NCI-H345 (cell line): ENCODE measurements at places on chromosomes 6 and 20.

DNA sequence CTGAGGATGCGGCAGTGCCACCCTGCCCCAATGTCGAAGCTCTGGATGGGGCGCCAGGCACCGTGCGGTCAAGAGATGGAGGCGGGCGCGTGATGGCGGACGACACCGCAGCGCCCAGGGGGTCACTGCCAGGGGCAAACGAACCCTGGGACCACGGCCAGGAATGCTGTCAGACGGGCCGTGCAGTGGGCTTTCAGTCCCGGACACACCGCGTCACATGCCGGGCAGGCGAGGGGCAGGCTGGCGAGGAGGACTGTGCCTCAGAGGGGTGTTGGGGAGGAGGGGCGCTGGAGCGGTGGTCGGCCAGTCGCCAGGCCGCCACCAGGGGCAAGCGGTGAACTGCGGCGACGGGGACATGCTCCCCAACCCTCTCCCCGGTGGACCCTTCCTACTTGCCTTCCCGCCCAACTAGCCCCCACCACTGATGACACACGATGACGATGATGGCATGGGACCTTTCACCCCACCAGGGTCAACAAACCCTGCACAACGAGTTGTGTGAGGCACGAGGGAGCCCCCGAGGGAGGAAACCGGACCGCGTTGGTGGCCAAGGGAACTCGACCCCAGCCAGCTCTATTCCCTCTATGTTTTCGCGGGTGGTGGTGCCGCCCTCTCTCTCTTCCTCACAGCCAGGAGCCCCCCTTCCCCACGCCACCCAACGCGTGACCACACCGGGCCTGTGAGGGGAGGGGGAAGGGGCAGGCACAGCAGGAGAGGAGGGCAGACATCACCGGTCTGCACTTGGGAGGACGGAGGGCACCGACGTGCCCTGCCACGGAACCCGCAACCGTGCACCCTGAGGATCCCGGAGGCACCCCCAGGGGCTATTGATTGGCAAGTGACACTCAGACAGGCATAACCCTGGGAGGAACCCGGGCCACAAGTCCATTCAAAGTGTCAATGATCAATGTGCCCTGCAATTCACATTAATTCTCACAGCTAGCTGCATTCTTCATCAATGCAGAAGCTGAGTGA lies 1960.9 kb upstream of the DEFB115 start:
- DNase-seq = no peak

DNA sequence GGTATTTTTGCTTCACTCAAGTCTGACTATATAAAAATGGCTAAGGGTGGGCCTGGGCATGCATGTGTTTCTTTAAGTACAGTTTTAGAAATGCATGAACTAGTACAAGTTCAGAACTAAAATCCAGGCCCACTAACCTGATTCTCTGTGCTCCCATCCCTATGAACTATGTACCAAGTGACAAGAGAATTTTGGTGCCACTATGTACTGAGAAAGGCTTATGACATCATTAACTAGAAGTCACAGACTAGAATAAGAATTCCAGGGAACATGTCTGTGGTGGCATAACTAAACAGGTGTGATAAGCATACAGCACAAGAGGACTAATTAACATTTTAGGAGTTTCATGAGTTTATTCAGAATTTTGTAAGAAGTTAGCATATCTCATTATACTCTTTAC lies 16.1 kb downstream of the TENT5A start:
- no peak for DNase-seq

DNA sequence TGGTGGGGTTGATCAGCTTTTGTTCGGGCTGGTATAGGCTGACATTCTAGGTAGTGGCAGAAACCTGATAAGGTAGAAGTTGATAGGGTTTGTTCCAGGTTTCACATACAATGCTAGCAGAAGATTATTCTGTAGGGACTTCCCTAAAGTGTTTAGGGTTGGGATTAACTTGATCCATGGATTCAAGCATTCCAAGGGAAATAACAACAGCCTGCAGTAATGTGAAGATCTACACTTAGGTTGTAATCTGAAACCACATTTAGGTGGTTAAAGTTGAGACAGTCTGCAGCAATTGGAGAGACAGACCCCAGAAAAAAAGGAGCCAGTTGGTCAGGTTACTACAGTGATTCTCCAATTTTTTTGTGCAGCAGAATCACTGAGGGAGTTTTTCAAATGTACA lies 56.1 kb downstream of the GJA1 start:
- DNase-seq = no peak

- no peak for DNase-seq
Measured at GRCh38 chr6:167825332-167826229, 1.1 kb upstream of the AFDN start.

DNA sequence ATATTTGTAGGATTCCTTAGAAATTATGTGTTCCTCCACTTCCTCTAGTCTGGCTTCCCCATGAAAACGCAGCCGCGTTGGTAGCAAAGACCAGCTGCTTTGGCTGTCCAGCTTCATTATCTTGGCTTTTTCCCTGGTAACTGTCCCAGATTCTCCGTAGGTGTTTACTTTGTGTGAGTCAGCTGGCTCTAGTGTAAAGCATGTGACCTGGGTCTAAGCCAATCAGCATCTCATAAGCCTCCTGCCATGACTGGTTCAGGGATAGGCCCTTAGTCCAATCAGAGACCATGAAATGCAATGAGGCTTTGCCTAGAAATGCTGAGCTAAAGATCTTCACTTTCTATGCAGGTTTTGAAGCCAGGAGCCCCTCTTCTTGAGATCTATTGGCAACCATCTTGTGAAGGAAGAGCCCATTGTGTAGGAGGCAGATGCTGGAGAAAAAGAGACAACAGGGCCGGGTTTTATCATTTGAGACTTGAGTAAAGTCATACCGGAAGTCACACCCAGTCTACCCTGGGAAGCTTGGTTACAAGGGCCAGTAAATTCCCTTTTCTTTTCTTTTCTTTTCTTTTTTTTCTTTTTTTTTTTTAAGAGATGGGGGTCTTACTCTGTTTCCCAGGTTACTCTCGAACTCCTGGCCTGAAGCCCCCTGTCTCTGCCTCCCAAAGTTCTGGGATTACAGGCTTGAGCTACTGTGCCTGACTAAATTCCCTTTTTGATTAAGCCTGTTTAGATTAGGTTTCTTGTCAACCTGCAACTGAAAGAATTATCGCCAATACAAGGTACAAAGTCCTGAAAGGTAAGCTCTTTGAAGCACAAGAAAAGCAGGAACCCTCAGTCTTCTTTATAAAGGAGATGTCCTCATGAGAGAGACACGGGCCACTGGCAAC lies 256.5 kb upstream of the RREB1 start:
- no peak for DNase-seq

DNA sequence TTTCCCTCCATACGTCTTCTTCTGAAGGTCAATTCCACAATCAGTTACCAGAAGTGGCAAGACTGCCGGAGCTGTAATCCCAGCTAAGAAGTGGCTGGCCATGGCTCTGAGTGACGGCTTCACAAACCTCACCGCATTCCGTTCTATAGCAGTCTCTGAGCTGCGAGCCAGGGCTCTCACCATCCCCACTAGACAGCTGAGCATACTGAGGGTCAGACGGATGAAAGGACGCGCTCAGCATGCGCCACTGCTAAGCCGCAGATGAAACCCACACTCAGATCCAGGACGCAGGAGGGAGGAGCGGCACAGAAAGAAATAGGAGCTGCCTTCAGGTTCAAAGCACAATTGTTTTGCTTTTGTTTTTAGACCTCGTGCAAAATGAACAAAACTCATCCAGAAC lies 97.9 kb downstream of the ANKRD60 start:
- DNase-seq = no peak

DNA sequence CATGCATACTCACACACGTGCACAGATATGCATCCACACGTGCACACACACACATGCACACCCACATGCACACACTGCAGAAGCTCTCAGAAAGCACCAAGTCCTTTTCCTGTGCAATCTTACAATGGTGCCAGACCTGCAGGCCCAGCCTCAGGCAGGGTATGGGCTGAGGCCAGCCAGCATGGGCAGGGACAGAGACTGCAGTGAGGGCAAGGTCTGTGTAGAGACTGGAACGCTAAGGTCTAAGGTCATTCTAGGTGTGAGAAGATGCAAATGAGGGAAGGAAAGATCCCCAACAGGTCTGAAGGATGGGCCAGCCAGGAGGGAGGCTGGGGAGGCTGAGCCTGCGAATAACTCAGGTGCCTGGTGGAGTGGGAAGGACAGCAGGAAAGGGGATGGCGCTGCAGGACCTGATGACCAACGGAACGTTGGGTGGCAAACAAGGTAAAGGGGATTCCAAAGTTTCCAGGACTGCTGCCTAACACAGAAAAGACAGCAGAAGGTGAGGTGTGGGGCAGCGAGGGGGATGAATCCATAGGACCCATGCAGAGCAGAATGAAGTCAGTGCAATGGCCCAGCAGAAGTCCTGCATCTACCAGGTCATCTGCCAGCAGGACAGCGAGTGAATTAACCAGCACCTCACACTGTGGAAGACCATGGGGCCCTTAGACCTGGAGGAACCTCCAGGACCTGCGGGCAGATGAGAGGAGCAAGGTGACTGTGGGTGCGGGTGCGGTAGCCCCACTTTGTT lies 67.0 kb downstream of the ABHD12 start:
- no peak for DNase-seq

- no peak for DNase-seq
Measured at GRCh38 chr6:163099621-163100171, 314.8 kb upstream of the QKI start.

- peak; percentile 59 for DNase-seq
Measured at GRCh38 chr6:107318100-107318736, 141.1 kb downstream of the PDSS2 start.

- peak; percentile 42 for DNase-seq
Measured at GRCh38 chr6:157240059-157240959, 83.0 kb downstream of the TMEM242 start.

DNA sequence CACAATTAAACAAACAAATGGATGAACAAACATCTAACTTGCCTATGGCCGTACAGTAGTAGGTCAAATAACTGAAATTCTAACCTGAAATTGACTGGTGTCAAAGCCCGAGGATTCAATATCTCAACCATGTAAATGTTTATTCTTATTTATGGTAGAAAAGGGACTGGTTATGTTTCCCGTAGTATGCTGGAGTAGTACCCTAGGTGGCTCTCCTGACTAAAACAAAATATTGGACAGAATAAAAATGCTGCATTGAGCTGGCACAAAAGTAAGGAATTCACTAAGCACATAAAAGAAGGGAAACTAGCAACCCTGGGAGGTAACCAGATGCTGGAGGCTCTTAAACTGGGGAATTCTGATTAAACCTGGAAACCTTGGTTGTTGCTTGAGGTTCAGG lies 117.1 kb upstream of the PREP start:
- no peak for DNase-seq

DNA sequence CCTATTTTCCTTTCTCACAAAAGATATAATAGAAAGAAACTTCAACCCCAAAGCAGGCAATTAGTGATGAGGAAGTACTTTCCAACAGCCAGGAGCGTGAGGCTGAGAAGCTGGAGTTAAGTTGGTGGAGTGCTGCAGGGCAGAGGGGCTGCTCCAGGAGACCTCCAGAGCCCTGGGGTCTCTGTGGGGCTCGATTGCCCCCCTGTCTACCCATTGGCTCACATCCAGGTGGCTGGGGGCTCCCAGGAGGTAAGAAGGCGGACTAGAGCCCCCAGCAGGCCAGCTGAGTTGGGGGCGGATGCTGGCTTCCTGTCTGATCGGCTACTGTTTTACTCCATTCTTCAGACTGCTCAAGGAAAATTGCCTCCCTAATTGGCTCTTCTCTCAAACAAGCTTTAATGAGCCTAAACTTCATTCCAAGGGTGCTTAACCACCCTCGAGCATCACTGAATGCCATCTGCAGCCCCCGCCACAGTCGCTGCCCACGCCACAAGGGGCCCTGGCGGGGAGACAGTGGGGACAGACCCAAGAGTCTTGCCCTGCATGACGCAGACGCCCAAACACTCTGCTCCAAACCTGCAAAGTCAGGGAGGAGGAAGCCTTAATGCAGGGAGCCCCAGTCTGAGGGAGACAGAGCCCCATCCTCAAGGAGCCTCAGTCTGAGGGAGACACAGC lies 78.6 kb downstream of the MDGA1 start:
- DNase-seq = no peak

- DNase-seq = no peak
Measured at GRCh38 chr6:112332274-112332673, 14.9 kb upstream of the RFPL4B start.

- no peak for DNase-seq
Measured at GRCh38 chr20:24873025-24873620, 75.9 kb upstream of the CST7 start.

GRCh38 chr6:13053006-13053461 lies 275.3 kb downstream of the TBC1D7 start:
- DNase-seq = no peak

DNA sequence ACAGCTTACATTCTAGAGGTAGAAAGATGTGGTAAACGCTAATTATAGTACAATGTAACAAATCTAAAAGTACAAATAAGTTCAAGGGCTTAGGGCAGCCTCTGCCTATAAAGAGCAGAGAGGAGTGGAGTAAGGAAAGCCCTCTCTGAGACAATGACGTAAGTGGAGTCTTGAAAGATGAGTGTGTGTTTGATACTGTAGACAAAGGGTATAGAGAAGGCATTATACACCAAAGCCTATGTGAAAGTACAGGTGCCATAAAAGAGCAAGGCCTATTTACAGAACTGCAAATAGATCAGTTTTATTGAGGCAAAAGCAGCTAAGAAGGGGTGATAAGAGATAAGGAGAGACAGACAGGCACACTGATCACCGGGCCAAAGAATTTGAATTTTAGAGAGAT lies 10.9 kb downstream of the GOPC start:
- no peak for DNase-seq

DNA sequence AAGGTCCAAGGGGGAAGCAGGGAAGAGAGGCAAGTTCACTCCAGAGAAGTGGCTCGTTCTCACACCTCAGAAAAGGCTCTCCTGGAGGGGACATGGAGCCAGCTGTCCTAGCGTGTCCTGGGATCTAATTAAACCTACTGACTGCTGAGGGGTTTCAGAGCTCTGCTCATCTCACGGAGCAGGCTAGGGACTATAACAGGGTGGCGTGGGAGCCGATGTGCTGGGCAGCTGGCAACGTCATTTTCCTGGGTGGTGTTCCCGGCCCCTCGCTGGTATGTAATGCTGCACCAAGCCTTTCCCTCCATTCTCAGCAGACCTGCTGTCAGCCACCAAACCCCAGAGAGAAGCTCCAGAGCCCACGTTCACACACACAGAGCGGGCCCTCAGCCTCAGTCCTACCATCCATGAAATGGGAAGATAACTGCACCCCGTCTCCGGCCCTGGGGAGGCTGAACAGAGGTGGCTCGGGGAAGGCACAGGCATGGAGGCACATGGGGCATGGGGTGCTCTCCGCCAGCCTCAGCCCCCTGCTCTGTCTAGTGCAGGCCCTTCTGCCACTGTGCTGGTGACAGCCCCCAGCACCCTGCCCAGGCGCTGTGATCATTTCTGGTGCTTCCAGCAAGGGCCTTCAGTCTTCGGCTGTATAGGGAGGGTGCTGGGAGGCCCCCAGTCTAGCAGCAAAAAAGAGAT lies 1.9 kb downstream of the CST7 start:
- DNase-seq = no peak

GRCh38 chr6:29527126-29527525 lies 32.4 kb downstream of the UBD start:
- DNase-seq = no peak

- DNase-seq = no peak
Measured at GRCh38 chr20:25489221-25489871, 81.9 kb downstream of the GINS1 start.

- no peak for DNase-seq
Measured at GRCh38 chr6:38524436-38525145, 115.1 kb downstream of the BTBD9 start.
